ENCODE measurements at places on chromosomes 2 and 18.

- DNase-seq = no peak
Observed at GRCh38 chr2:7429733-7430132, 512.5 kb downstream of the RNF144A start.

GRCh38 chr18:63480476-63480875 lies 3.7 kb downstream of the SERPINB5 start:
- no peak for DNase-seq

DNA sequence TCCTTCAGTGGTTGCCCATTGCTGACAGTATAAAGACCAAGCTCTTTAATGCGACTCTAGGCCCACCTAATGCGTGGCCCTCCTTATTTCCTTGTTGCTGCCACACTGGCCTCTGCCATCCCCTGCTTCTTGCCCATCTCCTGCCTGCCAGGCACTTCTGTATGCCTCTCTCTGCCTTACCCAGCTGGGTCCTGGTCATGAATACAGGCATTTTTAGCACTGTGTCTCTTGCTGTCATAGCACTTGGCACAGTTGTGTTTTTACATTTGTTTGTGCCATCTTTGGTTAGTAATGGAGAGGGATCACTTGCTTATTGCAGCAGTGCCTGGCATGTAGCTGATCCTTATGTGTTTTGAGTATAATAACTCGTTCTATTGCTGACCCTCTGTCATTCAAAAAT lies 38.7 kb downstream of the MAP4K4 start:
- no peak for DNase-seq

DNA sequence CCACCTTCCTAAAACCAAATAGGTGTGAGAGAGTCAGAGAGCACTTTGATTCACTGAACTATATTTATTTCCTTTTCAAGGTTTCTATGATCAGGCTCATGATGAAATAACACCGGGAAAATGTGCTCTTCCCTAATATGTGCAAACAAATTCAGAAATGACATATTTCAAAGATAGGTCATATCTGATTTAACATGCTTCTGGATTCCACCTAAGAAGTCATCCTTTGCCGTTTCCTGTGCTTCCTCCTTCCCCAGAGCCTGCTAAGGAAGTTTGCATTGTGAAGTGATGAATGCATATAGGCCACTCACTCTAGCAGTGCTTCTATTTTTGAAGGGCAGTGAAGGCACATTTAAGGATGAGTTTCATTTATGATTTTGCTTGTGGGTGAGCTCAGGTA lies 327.6 kb downstream of the TDRD15 start:
- DNase-seq = no peak

DNA sequence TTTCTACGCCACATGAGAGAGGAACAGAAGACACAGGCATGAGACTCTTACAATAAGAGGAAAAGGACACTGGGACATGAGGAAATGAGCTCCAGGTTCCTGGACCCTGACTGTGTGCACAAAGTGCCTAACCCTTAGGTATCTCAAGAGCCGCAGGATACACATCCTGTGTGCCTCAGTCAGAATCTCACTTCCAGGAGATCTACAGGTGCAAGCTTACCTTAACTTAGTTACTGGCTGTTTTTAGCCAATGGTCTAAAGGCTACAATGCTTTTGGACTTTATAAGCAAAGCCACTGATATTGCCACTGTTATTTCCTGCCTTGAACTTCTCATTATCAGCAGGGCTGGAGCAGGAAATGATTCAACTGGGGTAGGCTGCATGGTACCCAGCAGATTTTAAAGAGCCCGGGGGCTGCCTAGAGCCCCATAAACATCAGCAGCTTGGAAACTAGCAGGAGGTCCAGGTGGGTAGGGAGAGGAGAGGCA lies 254.4 kb downstream of the ZNF521 start:
- DNase-seq = no peak

GRCh38 chr2:234761910-234762309 lies 189.9 kb upstream of the SH3BP4 start:
- no peak for DNase-seq

DNA sequence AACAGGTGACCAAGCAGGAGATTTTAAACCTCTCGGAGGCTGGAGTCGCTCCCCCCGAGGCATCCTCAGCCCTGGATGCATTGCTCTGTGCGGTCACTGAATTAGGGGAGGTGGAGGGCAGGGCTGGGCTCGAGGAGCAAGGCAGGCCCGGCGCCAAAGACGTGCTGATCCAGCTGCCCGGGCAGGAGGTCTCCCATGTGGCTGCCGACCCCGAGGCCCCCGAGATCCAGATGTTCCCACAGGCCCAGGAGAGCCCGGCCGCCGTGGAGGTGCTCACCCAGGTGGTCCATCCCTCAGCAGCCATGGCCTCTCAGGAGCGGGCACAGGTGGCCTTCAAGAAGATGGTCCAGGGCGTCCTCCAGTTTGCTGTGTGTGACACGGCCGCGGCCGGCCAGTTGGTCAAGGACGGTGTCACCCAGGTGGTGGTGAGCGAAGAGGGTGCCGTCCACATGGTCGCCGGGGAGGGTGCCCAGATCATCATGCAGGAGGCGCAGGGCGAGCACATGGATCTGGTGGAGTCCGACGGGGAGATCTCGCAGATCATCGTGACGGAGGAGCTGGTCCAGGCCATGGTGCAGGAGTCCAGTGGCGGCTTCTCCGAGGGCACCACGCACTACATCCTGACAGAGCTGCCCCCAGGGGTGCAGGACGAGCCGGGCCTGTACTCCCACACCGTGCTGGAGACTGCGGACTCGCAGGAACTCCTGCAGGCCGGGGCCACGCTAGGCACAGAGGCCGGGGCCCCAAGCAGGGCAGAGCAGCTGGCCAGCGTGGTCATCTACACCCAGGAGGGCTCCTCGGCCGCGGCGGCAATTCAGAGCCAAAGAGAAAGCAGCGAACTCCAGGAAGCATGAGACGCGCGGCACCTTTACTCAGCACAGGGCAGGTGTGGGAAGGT lies 145.1 kb downstream of the PTGR3 start:
- no peak for DNase-seq

- no peak for DNase-seq
Observed at GRCh38 chr18:24006712-24007313, 7.7 kb upstream of the TTC39C start.

GRCh38 chr2:129469871-129470270 lies 509.6 kb upstream of the RAB6C start:
- no peak for DNase-seq

DNA sequence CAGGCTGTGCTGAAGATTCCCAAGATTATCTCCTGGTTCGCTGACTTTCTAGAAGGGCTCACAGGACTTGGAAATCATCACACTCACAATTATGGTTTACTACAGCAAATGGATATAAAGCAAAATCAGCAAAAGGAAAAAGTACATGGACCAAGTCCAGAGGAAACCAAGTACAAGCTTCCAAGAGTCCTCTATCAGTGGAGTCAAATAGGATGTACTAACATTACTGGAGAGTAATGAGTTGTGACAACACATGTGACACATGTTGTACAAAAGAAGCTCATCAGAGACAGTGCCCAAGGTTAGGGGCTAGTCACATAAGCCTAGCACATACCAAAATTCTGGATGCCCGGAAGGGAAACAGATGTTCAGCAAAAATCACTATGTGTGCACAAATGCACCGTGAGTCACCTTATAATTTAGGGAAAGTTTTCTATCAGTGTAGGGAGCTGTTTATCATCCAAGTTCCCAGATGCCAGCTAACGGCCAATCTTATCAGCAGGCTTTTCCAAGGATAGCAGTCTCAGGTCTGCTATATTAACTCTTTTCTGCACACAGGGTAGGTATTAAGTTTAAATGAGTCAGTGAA lies 9.5 kb downstream of the TMEM237 start:
- DNase-seq = no peak

GRCh38 chr2:239381709-239382134 lies 19.1 kb downstream of the HDAC4 start:
- DNase-seq = no peak
